ENCODE measurements at places on chromosomes 5 and 9. TPM values are rescaled to one million over a fixed set of nuclear protein-coding genes. Genes with fewer than 3 reads are reported as not detected.
A peak's percentile ranks its signal among the peaks of the same experiment; 100 is the strongest.

SOX30 gene
- total RNA-seq, result 0.09 TPM

DNA sequence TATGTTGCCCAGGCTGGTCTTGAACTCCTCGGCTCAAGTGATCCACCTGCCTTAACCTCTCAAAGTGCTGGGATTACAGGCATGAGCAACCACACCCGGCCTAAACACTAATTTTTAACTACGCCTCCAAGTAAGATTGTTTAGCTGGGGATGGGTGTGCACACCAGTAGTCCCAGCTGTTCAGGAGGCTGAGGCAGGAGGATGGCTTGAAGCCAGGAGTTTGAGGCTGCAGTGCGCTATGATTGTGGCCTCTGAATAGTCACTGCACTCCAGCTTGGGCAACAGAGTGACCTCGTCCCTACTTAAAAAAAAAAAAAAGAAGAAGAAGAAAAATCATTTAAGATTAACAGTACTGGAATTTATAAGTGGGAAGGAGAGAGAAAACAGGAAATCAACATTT is 90.8 kb upstream of the NR5A1 start:
- no peak for DNase-seq

DNA sequence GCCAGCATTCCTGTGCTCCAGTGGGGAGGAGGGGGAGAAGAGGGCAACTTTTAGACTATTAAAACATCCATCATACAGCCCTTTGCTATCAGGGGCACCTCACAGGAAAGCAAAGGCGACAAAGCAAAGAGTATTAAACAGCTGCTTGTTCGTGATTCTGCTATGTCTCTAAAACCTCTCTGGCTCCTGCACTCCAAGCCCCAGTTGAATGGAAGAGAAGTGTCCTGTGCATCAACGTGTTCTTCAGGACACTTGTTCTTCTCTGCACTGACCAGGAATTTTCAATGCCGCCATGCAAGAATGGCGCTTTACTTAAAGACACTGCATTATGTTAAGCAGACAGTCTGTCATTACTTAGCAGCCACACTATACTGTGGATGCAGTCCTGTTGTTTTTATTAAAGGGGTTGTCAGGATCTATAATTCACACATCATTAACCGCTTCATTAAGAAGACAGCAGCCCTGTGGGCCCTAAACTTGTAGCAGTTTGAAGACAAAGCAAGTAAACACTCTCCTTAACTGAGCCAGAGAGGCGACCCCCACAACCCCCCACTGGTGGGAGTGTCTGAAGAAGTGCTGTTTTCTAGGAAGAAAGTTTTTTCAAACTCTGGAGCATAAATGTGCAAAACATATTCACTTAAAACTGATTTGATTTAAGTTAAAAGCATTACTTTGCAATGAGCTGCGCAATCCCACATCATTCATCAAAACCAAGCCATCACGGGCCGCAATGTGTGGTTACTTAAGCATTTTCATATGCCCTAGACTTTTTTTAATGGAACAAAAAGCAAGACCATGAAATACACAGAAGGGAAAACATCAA is 164.5 kb downstream of the ZNF608 start:
- DNase-seq, result peak; percentile 91

DNA sequence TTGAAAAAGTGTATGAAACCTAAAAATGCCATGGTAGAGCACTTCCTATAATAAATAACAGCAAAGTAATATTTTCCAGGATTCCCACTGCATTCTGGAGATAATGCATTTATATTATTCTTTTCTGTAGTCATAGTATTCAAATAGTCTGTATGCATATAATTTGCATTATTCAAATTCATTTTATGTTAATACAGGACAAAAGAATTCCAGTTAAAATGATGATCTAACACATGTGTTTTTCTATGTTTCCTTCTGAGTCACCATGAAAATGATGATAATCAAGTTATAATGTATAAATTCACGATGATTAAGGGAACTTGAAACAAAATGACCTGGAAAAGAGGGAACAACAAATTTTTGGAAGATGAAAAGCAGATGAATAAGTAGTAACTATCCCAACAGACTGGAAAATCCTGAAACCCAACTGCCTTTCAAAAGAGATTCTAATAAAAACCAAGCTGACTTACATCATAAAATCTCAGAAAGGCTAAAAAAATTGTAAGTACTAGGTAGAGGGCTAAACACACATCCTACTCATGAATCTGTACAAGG is 358.6 kb upstream of the PAPPA start:
- no peak for DNase-seq

DNA sequence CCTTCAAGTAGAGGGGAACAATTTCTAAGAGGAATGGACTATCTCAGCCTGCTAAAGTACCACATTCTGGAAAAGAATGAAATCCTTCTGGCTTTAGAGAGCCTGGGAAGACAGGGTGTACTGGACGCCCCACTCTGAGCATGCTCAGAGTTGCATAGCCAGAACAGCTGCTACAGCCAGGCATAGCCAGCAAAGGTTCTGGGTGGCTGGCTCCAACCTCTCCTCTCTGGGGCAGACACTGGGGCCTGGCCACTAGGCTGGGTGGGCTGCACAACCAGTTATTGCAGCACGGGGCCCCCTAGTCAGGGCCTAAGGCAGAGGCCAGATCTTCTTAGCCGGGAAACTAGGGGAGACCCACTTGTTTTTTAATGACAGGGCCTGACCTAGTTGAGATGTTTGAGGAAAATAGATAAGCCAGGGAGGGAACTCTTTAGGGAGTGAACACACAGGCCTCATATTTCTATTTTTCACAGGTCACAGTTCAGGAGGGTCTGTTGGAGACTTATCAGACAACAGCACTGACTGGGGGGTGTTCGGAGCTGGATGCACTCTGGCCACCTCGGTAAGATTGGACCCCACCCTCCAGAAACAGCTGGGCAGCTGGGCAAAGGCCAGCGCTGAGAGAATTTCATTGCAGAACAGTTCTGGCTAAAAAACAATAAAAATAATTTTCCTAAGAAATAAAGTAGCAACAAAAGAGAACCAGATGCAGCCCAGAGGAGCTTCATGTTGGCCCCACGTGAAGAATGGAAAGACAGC is 142.9 kb downstream of the LPAR1 start:
- DNase-seq, result peak; percentile 53

DNA sequence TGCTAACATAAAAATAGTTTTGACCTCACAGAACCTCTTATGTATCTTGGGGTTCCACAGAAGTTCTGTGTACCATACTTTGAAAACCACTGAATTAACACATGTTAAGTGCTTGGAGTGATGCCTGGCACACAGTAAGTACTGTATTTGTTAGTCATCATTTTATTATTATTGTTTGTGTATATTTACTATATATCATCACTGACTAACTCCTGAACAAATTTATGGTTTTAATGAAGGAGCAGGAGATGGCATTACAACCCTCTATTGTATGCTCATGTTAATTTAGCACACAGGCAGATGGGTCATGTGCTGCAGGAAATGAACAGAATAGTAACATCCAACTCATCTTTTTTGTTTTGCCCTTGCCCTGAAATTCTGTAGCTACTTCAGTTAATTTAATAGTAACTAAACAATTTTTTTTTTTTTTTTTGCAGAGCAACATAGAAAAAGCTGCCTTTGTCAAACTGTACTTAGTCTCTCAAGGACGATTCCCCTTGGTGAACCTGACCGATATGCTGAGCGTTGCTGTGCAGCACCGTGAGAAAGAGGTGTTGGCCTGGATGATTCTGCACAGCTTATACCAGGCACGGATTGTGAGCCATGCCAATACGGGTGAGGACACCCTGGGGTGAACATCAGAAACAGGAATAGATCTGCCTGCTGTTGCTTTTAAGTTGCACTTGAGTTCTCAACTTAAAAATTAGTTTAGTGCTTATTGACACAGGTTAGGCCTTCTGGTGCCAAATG is 45.4 kb downstream of the HACD4 start:
- DNase-seq, result no peak
